ENCODE measurements at places on chromosomes 2 and 18.

GRCh38 chr2:236612737-236613136 lies 43.1 kb downstream of the ACKR3 start:
- no peak for DNase-seq

DNA sequence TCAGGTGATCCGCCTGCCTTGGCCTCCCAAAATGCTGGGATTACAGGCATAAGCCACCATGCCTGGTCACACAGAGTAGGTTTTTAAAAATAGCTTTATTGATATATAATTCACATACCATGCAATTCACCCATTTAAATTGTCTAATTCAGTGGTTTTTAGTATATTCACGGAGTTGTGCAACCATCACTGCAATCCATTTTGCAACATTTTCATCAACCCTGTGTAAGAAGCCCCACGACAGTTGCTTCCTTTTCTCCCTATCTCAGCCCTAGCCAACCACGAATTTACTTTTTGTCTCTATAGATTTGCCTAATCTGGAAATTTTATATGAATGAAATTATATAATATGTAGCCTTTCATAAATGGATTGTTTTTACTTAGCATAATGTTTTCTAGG lies 266.4 kb downstream of the NAPG start:
- DNase-seq: no peak

- no peak for DNase-seq
These were observed 494.0 kb upstream of the MYT1L start for GRCh38 chr2:2825062-2825461.

- DNase-seq: peak; percentile 34
These were observed 49.2 kb upstream of the NXPH2 start for GRCh38 chr2:138829326-138829919.

- no peak for DNase-seq
These were observed 127.8 kb upstream of the DDX18 start for GRCh38 chr2:117686699-117687098.

DNA sequence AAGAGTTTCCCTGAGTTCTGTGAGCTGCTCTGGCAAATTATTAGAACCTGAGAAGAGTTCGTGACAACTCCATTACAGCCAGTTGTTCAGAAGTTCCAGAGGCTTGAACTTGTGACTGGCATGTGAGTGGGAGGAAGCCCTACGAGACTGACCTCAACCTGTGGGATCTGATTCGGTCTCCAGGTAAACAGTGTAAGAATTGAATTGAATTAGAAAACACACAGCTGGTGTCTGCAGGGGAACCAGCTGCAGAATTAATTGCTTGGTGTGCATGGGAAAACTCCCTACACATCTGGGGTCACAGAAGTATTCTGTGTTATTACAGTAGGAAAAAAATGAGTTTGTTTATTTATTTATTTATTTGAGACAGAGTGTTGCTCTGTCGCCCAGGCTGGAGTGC lies 14.0 kb upstream of the ITSN2 start:
- DNase-seq: no peak
